ENCODE measurements at places on chromosomes 12 and 14.

DNA sequence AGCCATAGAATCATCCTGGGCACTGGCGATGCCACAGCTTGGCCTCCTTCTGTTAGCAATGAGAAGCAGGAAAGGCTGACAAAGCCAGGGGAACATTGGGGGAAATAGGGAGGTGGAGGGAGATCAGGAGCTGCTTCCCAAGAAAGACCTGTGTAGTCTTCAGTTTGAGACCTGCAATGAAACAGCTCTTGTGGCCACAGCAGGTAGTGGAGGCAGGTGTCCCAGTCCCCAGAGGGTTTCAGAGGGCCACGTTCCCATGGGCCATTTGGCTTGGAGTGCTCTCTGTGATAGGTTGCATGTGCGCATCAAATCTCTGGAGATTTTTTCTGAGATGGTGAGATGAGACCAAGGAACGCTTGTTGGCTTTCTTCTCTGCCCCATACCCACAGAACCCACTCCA is 14.4 kb upstream of the OR6S1 start:
- no peaks in the 10 kb centered on the region for H3K36me3 ChIP-seq
- no peak for DNase-seq
- no peak overlapping the region for H3K4me3 ChIP-seq
- peaks cover 4% of the 10 kb centered on the region for H3K4me1 ChIP-seq
- peaks cover 84% of the 10 kb centered on the region for H3K27me3 ChIP-seq
- H3K27ac ChIP-seq: no peak overlapping the region

GRCh38 chr14:94960285-94961001 is 190.5 kb upstream of the GSC start:
- H3K4me3 ChIP-seq: no peak overlapping the region

GRCh38 chr12:84276215-84276614 is 636.4 kb downstream of the SLC6A15 start:
- H3K4me1 ChIP-seq: no peaks in the 10 kb centered on the region
- H3K27me3 ChIP-seq: no peaks in the 10 kb centered on the region
- H3K27ac ChIP-seq: no peak overlapping the region
- DNase-seq: no peak

- no peak for DNase-seq
- H3K4me1 ChIP-seq: no peaks in the 10 kb centered on the region
- H3K36me3 ChIP-seq: no peaks in the 10 kb centered on the region
- H3K27me3 ChIP-seq: no peaks in the 10 kb centered on the region
- H3K27ac ChIP-seq: no peak overlapping the region
These were observed 167.5 kb downstream of the BTG1 start for GRCh38 chr12:91978143-91978542.
